ENCODE measurements at places on chromosomes 16 and 17.

DNA sequence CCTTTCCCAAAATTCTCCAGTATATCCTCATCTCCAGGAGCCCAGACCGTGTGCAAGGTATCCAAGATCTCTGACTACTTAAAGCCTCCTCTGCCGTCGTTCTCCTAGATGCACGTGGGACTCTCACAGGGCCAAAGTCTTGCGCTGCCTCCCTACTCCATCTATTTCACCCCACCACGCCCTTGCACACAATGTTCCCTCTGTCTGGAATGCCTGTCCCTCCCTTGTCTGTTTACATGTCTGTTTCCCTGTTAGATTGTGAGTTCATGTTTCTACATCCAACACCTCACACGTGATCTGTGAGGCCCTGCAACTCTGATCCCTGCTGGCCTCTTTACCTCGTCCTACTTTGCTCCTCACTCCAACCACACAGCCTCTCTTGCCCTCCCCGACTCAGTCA, 4.9 kb upstream of the FZD2 start:
- DNase-seq: no peak

DNA sequence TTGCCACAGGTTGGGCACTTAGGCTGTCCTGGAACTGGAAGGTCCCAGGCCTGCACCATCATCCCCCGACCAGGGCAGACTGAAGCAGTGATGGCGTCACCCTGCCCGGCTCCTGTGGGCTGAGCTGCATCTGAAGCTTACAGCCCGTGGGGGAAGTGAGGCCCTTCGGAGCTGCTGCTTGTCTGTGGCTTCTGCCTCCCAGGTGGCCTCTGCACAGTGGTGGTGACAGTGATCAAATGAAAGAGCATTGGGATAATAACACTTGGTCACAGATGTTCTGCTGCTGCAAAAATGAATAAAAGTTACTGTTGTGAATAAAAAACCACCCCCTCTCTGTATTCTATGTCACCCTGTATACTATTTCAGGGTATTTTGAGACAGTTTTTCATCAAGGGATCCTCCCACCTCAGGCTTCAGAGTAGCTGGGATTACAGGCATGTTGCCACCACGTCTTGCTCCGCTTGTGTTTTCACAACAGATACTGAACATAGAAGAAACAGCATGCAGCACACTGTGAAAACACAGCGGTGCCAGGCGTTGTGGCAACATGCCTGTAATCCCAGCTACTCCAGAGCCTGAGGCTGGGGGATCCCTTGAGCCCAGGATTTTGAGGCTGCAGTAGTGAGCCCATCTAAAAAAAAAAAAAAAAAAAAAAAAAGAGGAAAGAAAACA, 165.0 kb downstream of the LGALS9B start:
- DNase-seq: no peak

DNA sequence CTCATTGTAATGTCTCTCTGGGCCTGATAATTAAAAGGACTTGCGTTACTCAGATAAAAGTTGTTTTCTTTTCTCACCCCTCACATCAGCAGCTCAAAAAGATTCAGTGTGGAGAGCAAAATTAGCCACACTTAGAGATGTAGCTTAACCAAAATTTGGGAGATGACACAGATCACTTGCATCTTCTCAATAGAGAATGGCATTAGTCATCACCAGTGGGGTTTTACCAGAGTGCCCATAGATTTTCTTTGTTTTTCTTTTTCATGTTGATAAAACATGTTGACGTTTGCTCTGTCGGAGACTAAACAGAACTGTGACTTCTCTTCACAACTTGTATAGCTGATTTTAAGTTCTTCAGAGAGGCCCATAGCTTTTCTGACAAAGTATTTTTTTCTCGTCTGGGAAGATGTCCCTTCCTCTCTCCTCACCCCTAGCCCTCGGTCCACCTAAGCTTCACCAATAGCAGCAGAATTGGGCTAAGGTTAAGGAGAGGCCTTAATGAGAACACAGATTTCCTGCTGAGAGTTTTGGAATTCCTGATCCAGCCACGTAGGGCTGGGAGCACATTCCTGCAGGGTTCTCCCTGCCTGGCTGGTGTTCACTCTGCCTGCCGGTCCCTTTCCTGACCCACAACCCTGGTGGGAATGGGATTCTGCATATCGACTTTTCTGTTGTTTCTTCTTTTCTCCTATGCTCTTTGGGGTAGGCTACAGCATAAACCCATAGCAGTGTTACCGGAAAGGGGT, 92.6 kb downstream of the CACNG3 start:
- no peak for DNase-seq

GRCh38 chr17:76447931-76448652, 4.9 kb downstream of the UBE2O start:
- DNase-seq: peak; percentile 93

- DNase-seq: no peak
These were observed 175.2 kb downstream of the CCDC182 start for GRCh38 chr17:57569853-57570252.

GRCh38 chr17:17180741-17181525, 25.2 kb downstream of the PLD6 start:
- no peak for DNase-seq

GRCh38 chr16:21997697-21998480, 3.0 kb downstream of the PDZD9 start:
- DNase-seq: no peak

DNA sequence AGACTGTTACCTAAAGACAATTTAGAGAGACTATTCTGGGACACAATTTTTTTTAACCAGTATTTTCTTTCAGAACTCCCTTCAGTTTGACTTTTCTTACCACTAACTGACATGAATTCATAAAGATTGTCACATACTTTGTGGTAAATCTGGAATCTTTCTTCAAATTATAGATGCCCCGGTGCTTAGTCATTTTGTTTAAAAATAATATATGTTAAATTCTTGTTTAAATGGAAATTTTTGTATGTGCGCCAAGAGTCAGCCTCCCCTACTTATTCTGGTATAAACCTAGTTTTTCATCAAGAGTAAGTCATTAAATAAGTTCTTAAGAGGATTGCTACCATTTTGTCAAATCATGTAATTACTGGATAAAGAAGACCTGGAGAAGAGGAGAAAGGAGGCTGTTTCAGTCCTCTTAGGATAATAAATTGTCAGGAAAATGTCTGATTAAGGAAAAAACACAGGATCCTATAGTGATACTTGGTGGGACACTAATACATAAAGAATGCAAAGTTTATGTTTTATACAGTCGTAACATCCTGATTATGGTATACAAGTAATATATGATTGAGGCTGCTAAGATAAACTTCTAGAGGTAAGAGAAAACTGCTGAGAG, 424.4 kb downstream of the PMP22 start:
- no peak for DNase-seq

- no peak for DNase-seq
These were observed 33.8 kb upstream of the CLEC18A start for GRCh38 chr16:69917311-69917710.

DNA sequence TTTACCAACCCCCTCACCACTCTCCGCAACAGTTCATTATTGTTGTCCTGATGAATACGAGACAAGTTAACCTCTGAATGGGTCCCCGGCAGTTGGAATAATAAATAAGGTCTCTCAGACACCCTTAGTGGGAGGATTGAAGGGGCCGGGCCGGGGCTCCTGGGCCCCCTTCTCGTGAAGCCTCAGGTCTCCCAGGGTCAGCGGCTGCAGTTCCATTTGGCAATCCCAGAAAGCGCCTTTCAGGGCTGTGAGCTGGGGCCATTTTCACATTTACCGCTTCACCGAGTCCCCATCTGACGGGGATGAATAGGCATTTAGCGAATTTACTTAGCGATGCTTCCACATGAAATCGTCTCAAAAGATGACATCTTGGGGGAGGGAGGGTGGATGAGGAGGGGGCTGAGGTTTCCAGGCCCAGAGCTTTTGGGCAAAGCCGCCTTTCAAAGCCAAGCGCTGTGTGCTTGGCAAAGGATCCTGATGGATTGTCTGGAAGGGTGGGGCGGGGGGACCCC, 309.8 kb downstream of the XYLT1 start:
- no peak for DNase-seq

DNA sequence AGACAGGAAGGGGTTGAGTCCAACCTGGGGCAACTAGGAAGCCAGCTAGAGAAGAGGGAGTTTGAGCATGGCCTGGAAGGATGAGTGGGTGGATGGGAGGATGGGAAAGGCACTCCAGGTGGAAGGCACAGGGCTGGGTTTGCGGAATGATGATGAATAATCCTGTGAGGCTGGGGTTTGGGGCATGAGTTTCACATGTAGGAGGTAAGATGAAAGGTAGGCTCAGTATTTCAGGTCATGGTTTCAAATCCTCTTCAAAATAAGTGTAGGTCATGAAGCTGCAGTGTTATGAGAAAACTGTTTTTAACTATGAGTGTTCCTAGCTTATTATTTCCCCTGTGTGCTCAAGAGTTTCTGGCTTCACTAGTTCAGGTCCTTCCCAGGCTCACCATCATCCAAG, 130.3 kb downstream of the SKAP1 start:
- DNase-seq: no peak

- no peak for DNase-seq
These were observed 3.0 kb downstream of the UBALD2 start for GRCh38 chr17:76268015-76268749.

DNA sequence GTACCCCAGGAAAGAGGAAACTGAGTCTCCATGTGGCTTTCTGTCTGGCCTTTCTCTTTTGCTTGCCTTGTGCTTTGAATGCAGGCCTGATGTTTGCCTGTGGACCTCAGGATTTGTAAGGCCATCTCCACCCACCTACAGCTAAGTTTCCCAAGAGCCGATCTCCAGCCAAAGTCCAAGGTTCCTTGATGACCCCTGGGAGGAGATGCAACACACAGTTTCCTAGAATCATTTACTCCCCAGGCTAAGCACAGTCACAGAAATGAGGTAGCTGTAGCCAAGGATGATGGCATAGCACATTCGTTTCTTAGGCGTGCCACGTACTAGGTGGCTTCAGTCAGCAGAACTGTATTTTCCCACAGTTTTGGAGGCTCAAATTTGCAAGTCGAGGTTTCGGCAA, 595.4 kb downstream of the MAF start:
- no peak for DNase-seq

DNA sequence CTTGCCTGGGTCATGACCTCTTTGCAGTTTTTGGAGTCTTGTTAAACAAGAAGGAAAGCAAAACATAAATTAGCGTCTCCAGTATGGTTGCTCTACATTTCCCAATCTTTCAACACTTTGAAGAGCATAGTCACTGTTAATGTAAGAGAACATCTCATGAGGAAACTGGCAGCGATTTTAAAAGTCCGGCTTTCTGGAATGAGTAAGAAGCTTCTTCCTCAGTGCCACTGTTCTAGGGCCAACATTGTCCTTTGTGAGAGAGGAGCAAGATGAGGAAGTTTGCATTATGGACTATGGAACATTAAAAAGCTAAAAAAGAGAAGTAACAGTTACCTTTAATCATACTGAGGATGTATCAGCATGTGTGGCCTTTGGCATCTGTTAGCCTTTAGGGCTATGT, 73.1 kb downstream of the WNT3 start:
- no peak for DNase-seq

GRCh38 chr16:82470016-82470415, 156.8 kb upstream of the CDH13 start:
- DNase-seq: peak; percentile 30

GRCh38 chr17:63268827-63269226, 177.3 kb downstream of the CYB561 start:
- no peak for DNase-seq

DNA sequence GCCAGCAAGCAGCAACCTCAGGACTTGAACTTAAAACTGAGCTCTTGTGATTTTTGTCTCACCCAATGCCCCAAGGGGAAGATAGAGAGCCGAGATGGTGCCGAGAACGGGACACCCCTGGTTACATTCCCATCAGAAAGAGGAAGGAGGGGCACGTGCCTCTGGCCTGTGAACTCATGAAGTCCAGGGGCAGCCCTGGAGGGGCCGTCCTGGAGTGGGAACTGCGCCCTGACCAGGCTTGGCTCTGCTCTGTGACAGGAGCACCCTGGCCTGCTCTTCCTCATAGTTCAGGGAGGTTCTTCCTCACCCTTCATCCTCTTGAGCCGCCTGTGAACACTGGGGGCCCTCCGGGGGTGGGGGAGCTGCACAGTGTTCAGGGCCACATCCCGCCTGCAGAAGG, 130.3 kb upstream of the FOXF1 start:
- DNase-seq: no peak
